Activated T-helper 1 cell treated with anti-CD3 and anti-CD28 coated beads, Interleukin-12 subunit alpha, Interleukin-12 subunit beta, Interleukin-2, Interleukin-4 antibody, amounts not matched to agents 30 ng/mL and 10 ng/mL and 1 ng/mL, durations not matched to agents 14 hours and 24 hours and 36 hours (primary cell): ENCODE measurements at places on chromosomes 16 and 17. TPM values are rescaled to one million over a fixed set of nuclear protein-coding genes. Genes with fewer than 3 reads are reported as not detected.

GRCh38 chr16:27273670-27274423 is 5.3 kb upstream of the NSMCE1 start:
- DNase-seq = no peak

- no peak for DNase-seq
Observed at GRCh38 chr16:83356266-83356665, 451.5 kb upstream of the HSBP1 start.

- peak; percentile 56 for DNase-seq
Observed at GRCh38 chr17:72539981-72540897, 419.4 kb downstream of the SOX9 start.

- no peak for DNase-seq
Observed at GRCh38 chr17:5533486-5534315, 47.3 kb downstream of the MIS12 start.

DNA sequence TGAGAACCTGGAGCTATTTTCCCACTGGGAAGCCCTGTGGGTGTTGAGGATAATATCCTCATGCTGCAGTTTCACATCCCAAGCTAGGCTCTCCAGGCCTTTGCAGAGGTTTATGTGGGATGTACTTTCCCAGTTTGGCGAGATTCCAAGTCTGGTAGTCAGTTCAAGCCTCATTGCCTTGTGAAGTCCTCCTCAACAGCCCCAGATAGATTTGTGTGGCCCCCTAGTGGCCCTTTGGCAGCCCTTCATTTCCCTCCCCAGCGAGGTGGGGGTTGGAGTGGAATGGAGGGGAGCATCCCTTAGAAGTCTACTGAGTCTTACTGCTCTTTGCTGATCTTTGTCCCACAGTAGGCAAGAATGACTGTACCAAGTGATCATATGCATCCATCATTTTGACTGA is 137.9 kb downstream of the CDH11 start:
- no peak for DNase-seq

DNA sequence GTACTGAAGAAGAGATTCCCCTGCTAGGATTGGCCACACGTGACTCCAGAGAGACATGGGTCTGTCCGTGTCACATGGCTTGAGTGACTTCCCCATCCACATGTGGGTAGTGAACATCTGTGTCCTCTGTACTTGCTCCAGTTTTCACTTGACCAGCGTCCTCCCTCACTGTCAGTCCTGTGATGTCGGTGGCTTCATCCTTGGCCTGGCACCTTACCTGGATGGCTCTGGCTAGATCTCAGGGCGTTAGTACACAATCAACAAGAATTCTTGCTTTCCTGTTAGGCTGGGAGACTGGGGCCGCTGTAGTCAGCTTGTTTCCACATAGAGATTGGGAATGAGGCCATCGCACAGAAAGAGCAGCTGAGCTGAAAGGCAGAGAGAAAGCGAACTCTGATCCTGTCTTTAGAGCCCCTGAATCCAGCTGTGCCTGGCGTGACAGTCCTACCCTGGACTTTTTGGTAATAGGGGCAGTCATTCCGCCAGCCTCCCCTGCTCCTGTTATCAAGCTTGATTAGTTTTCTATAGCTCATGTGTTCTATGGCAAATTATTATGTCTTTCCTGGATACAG is 227.3 kb downstream of the SNX29 start:
- DNase-seq = no peak

Gene MPV17L
- 0.20 and 0.34 TPM in 2 replicates for total RNA-seq

Gene ABCA8
- total RNA-seq = not detected in 2 replicates

Gene ASPHD1
- 4.2 and 4.7 TPM in 2 replicates for total RNA-seq

- DNase-seq = no peak
Observed at GRCh38 chr17:57092171-57092570, 7.1 kb downstream of the AKAP1 start.

- no peak for DNase-seq
Observed at GRCh38 chr16:85256190-85256739, 144.0 kb upstream of the CIBAR2 start.

- peak; percentile 80 for DNase-seq
Observed at GRCh38 chr16:85306071-85306792, 194.0 kb upstream of the CIBAR2 start.

DNA sequence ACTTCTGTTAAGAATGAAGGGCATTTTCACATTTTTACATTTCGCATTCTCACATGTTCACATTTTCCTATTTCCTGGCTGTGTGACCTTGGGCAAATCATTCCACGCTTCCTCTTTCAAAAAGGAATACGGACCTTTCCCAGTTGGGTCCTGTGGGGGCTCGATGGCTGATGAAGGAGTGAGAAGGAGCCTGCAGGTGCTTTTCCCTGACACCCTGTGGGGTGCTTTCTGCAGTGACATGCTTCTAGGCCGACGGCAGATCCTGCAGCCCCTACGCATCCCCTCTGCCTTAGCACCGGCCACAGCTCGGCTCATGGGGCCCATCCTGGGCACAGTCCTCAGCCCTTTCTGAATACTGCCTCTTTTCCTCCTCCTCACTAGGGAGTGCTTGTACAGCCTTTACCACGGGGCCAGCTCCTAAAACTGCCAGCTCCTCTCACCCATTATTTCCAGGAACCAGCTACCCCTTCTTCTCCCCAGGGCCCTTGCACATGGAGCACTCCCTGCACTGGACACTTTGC is 91.0 kb downstream of the FOXL1 start:
- no peak for DNase-seq

Gene LIG3
- 70.9 and 75.2 TPM in 2 replicates for total RNA-seq

DNA sequence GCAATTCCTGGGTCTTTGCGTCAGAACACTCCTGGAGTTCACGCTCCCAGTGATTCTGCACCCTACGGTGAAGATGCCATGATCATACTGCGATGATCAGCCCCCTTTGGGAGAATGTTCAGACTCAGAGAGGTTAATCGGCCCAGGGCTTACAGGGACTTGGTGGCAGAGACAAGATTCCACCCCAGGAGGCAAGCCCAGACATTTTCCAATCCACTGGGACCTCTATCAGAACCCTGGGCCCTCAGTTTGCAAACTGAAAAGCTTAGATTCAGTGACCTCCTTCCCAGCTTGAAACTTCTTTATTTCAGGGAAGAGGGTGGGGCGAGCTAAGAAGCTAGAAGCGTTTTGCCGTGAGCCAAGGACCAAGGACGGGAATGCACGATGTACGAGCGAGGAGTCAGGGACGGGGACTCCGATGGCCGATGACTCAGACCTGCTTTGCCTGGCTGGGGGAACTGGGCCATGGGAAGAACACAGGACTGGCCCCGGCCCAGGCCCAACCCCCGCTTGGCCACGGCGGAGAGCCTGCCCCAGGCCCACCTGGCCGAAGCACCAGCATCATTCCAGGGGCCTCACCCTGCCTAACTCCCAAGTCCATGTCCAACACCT is 34.7 kb downstream of the SOCS3 start:
- no peak for DNase-seq

Gene CCL4
- total RNA-seq = 1,230 and 1,243 TPM in 2 replicates

GRCh38 chr17:68383443-68384321 is 73.6 kb downstream of the WIPI1 start:
- DNase-seq = peak; percentile 17

Gene CNTNAP1
- total RNA-seq = 1.8 and 2.2 TPM in 2 replicates

Gene KRT39
- total RNA-seq = not detected in 2 replicates

DNA sequence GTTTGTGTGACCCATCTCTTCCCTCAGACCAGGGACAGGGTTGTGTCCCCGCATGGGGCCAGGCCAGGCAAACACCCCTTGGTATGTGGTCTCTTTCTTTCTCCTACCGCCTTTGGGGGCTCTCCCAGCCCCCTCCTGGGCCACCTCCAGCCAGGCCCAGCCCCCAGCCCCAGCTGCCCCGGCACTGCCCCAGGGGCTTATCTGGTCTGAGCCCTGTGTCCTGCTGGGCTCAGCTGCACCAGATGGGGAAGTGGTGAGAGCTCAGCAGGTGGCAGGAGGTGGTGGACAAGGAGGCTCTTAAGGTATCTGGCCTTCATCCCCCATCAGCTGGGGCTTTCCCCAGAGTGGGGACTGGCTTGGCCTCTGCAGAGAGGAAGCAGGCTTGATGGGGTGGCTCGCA is 8.7 kb downstream of the ADAM11 start:
- DNase-seq = no peak

GRCh38 chr17:879546-880442 is 97.6 kb downstream of the MRM3 start:
- DNase-seq = peak; percentile 34

DNA sequence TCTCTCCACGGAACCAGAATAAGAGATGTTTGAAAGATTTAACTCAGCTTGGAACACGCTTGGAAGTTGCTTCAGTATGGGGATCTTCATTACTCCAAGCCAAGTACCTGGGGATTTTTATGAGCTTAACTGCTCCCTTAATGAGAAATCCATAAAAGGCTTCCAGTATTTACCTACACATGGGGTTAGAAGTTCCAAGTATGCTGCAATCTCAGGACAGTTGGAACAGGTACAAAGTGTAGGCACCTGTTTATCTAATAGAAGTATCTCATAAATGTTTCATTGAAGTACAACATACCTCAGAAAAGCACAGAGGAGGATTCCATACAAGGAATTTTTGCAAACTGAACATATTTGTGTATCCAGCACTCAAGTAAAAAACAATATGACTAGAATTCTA is 161.6 kb upstream of the PIRT start:
- DNase-seq = no peak

DNA sequence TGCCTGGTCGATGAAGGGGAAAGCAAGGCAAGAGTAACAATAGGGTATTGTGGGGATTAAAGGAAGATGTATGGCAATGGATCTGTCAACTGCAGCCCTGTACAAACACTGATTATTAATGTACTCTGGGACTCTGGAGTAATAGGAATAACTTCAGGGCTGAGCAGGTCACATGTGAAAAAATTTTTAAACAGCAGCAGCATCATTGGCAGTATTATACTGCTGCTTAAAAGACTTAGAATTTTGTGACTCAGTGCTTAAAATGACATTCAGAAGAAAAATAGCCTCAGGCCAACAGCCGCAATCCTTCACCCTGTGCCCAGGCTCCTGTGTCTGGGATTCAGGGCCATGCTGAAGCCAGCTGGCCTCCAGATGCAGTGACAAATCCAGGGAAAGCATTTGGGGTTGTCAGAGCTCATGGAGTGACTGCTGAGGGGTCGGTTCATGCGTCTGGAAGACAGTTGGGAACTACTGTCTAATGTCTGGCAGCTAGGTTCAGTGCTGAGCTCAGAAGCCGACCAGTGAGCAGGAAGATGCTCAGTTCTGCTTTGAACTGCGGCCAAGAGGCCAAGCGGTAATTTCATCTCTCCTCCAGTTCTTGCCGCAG is 22.2 kb downstream of the TEX2 start:
- DNase-seq = no peak
